ENCODE measurements at places on chromosomes 5 and 9.

DNA sequence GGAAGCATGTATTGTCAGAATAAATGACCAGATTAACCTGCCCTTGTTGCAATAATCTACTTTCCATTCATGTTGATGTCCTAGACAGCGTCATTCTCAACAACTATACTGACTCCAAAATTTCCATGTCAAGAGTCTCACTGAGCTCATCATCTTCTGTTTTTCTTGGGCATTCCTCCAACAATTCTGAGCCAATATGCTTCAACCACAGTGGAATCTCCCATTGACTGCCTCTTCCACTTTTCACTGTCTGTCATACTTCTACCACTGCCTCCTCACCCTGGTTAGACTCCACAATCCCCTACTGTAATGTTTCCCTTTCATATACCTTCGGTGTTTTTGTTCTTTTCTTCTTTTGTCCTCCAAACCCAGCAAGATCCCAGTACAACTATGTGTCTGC, 162.8 kb downstream of the TLE1 start:
- no peak for DNase-seq

- DNase-seq: no peak
Measured at GRCh38 chr5:164959761-164960160, 1454.3 kb downstream of the MAT2B start.

GRCh38 chr9:5321058-5321457, 16.5 kb upstream of the RLN2 start:
- DNase-seq: no peak

GRCh38 chr9:97809666-97810344, 43.2 kb upstream of the FOXE1 start:
- DNase-seq: no peak

GRCh38 chr5:21802100-21802499, 1051.0 kb downstream of the CDH12 start:
- no peak for DNase-seq

- no peak for DNase-seq
Measured at GRCh38 chr5:140024928-140025327, 18.2 kb downstream of the NRG2 start.

DNA sequence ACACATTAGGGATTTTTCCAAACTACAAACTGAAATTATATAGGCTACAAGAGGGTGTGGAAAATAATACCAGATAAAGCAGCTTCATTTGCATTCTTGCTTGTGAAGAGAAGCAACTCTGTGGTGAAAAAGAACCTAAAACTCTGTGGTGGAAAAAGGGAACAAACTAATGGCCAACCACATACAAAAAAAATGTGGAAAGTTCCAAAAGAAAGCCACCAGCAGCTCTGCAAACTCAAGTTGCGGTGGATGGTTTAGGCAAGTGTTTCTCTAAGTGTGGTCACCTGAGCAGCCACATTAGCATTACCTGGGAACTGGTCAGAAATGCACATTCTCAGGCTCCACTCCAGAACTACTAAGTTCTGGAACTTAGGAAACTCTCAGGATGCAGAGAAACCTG, 586.4 kb downstream of the ACTL7B start:
- DNase-seq: no peak

- no peak for DNase-seq
Measured at GRCh38 chr9:23557689-23558088, 268.4 kb downstream of the ELAVL2 start.

- DNase-seq: no peak
Measured at GRCh38 chr9:16070455-16071145, 517.8 kb downstream of the CCDC171 start.

GRCh38 chr9:88045686-88046085, 71.4 kb upstream of the CDK20 start:
- DNase-seq: no peak

DNA sequence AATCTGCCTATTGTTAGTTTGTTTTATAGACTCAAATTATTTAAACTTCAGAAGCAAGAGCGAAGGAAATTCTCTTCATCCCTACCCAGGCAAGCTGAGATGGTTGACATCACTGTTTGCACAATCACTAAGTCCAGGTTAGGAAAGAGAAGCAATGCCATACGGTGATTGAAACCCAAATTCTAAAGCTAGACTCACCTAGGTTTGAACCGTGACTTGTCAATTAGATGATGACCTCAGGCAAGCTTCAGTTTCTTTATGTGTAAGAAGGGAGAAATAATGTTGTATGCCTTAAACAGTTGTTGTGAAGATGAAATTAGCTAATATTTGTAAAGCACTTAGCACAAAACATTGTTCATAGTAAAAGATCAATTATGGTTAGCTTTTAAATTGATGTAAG, 96.5 kb upstream of the ANKRD55 start:
- no peak for DNase-seq

- DNase-seq: no peak
Measured at GRCh38 chr5:73825736-73826135, 199.7 kb downstream of the ARHGEF28 start.

DNA sequence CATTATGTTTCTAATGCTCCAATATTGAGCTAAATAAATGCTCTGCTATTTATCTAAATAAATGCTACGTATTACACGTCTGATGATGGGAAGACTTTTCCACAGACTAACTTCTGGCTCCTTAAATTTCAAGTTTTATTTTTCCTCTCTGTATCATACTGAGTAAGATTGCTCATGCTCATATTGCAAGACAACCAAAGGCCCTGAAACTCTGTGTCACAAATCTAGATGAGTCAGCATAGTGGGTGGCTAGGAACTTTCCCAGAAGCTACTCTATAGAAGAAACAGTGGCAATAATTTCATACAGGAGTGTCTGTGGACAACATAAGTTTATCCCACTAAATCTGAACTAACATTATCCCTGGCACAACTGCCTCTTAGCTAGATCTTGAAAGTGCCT, 53.0 kb upstream of the RFX3 start:
- no peak for DNase-seq

- no peak for DNase-seq
Measured at GRCh38 chr5:74186356-74187315, 453.9 kb downstream of the ENC1 start.

DNA sequence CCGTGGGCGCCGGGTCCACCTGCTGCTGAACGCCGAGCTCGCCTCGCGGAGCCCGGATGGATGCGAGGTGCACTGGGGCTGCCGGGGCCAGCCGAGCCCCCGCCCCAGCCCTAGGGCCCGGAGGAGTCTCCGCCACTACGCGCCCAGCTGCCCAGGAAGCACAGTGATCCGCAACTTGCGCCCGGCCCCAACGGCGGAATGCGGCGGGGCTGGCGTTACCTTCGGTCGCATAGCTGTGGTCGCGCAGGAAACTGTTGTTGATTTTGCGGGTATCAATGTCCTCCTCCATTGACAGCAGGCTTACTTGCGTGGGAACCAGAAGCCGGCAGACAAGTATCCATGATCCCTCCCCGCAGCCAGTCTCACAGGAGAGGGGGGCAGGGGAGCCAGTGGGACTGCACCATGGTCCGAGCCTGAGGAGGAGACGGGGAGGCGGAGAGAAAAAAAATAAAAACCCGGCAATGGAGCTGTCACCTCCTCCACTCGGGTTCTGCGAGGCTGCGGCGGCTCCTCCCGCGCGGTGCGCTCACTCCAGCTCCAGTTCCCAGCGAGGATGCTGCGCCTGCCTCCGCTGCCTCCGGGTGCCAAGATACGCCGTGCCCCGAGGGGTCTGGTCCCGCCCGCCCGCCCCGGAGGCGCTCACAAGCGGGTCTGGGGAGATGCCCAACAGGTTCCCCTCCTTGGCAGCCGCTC, 628 bp downstream of the PPP2R2B start:
- DNase-seq: no peak

GRCh38 chr9:95211028-95211427, 106.5 kb downstream of the FANCC start:
- no peak for DNase-seq

Data from stimulated activated CD8-positive, alpha-beta memory T cell treated with anti-CD3 and anti-CD28 coated beads, Interleukin-7, amount 100 ng/mL, for 1 hour (primary cell).